Nasal cavity respiratory epithelium epithelial cell of viscerocranial mucosa (primary cell): ENCODE measurements at places on chromosomes 11 and 22. TPM values are rescaled to one million over a fixed set of nuclear protein-coding genes. Genes with fewer than 3 reads are reported as not detected.

The HBD gene
- total RNA-seq = not detected in 2 replicates

The TMEM132A gene
- total RNA-seq = 22.6 and 144 TPM in 2 replicates

The FERMT3 gene
- 0.34 and 0.71 TPM in 2 replicates for total RNA-seq

The PNPLA2 gene
- 20.5 and 21.2 TPM in 2 replicates for total RNA-seq

The BIRC3 gene
- 3.1 and 9.0 TPM in 2 replicates for total RNA-seq

The OR10D3 gene
- total RNA-seq = not detected in 2 replicates

The SLC6A5 gene
- not detected in 2 replicates for total RNA-seq

The UBQLNL gene
- 0.28 TPM in 1 of 2 replicates, not detected in the other for total RNA-seq

The ALDH3B1 gene
- total RNA-seq = 1.0 and 3.0 TPM in 2 replicates

The GAL gene
- total RNA-seq = 0.28 and 1.4 TPM in 2 replicates

The TTC28 gene
- 3.1 and 9.8 TPM in 2 replicates for total RNA-seq

The CRYBB3 gene
- total RNA-seq = not detected in 2 replicates

The MIOX gene
- 0.14 TPM in 1 of 2 replicates, not detected in the other for total RNA-seq

The SPECC1L gene
- 39.3 and 55.7 TPM in 2 replicates for total RNA-seq

The FAM111B gene
- total RNA-seq = under 0.01 and 0.07 TPM in 2 replicates

The SYT12 gene
- 0.34 and 10.2 TPM in 2 replicates for total RNA-seq

The PHF21B gene
- total RNA-seq = 0.07 TPM in 1 of 2 replicates, not detected in the other

The CNGA4 gene
- 0.07 TPM in 1 of 2 replicates, not detected in the other for total RNA-seq

The RAG1 gene
- 0.68 and 1.8 TPM in 2 replicates for total RNA-seq

The RIC3 gene
- 0.68 and 1.9 TPM in 2 replicates for total RNA-seq

The PRR14L gene
- 21.2 and 40.8 TPM in 2 replicates for total RNA-seq

The TPBGL gene
- not detected in 2 replicates for total RNA-seq

The C2CD2L gene
- 2.5 and 3.1 TPM in 2 replicates for total RNA-seq

The SMC1B gene
- not detected in 2 replicates for total RNA-seq

The PRR5L gene
- total RNA-seq = 6.2 and 19.1 TPM in 2 replicates

The GRIK4 gene
- total RNA-seq = not detected in 2 replicates

The THAP12 gene
- 45.6 and 58.4 TPM in 2 replicates for total RNA-seq

The MYEOV gene
- under 0.01 and 0.93 TPM in 2 replicates for total RNA-seq

The MS4A4E gene
- total RNA-seq = not detected in 2 replicates

The HMOX1 gene
- 6.2 and 13.7 TPM in 2 replicates for total RNA-seq

The SEPTIN5 gene
- 4.4 and 22.6 TPM in 2 replicates for total RNA-seq

The ARHGAP8 gene
- 10.3 and 30.9 TPM in 2 replicates for total RNA-seq

The ADAMTS8 gene
- not detected in 2 replicates for total RNA-seq

The TRPM5 gene
- total RNA-seq = not detected in 2 replicates

The PGA5 gene
- total RNA-seq = not detected in 2 replicates

The NELL1 gene
- not detected in 2 replicates for total RNA-seq

The SLC7A4 gene
- total RNA-seq = 0.68 and 5.3 TPM in 2 replicates

The FAM227A gene
- 0.34 and 1.4 TPM in 2 replicates for total RNA-seq

The MMP27 gene
- not detected in 2 replicates for total RNA-seq

The DHCR7 gene
- total RNA-seq = 56.7 and 68.2 TPM in 2 replicates

The LRP4 gene
- total RNA-seq = 3.1 and 21.6 TPM in 2 replicates

The OR51I1 gene
- not detected in 2 replicates for total RNA-seq

The TECTA gene
- under 0.01 and 0.43 TPM in 2 replicates for total RNA-seq

The MS4A3 gene
- total RNA-seq = not detected in 2 replicates

The CHADL gene
- total RNA-seq = 1.4 and 2.1 TPM in 2 replicates

The CLCF1 gene
- total RNA-seq = 3.2 and 3.8 TPM in 2 replicates

The MS4A15 gene
- total RNA-seq = not detected in 2 replicates

The C22orf31 gene
- not detected in 2 replicates for total RNA-seq

The USP2 gene
- 1.4 and 2.4 TPM in 2 replicates for total RNA-seq

The PDHX gene
- total RNA-seq = 34.9 and 35.3 TPM in 2 replicates

The FAM168A gene
- total RNA-seq = 6.5 and 15.9 TPM in 2 replicates

The ABCG4 gene
- under 0.01 and 0.07 TPM in 2 replicates for total RNA-seq

The SLN gene
- not detected in 2 replicates for total RNA-seq
